ENCODE measurements at places on chromosomes 2 and 18.

- DNase-seq: peak; percentile 36
These were observed at the start of gene UCN for GRCh38 chr2:27308359-27308881. UCN (minus strand) TSS chr2:27308445; CDS start chr2:27307895, 550 bp downstream.

GRCh38 chr2:174125090-174125489 is 123.2 kb downstream of the OLA1 start:
- no peak for DNase-seq

GRCh38 chr18:48845174-48845573 is 105.6 kb downstream of the SMAD7 start:
- no peak for DNase-seq

GRCh38 chr2:47872941-47873340 is 33.4 kb downstream of the FBXO11 start:
- no peak for DNase-seq

GRCh38 chr2:237295889-237296480 is 118.0 kb downstream of the COL6A3 start:
- no peak for DNase-seq

DNA sequence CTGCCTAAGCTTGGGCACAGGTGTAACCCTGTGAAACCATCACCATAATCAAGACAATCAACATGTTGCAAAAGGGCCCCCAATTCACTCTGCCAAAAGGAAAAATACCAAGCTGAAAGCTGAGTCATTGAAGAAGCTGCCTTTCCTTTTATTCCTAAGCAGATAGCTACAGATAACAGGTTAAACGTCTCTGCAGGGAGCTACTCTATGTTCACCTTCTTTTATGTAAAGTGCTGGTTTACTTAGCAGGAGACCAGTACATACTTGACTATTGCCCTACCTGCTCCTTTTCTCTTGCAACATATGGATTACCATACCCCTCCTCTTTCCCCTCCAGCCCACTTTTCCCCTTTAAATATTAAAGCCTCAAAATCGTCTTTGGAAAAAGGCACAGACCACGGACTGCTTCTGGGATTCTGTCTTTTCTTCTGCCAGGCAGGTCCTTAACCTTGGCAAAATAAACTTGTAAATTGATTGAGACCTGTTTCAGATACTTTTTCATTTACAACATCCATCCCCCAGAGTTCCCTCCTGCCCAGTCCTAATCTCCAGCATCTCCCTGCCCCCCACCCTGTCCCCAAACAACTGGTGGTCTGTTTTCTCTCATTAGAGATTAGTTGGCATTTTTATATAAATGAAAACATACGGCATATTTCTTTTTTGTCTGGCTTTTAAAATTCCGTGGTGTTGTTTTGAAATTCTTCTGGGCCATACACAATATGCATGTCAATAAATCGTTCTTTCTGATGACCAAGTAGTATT is 37.8 kb upstream of the LDLRAD4 start:
- no peak for DNase-seq

- DNase-seq: peak; percentile 87
These were observed 362.5 kb upstream of the TNP1 start for GRCh38 chr2:217222309-217222910.

DNA sequence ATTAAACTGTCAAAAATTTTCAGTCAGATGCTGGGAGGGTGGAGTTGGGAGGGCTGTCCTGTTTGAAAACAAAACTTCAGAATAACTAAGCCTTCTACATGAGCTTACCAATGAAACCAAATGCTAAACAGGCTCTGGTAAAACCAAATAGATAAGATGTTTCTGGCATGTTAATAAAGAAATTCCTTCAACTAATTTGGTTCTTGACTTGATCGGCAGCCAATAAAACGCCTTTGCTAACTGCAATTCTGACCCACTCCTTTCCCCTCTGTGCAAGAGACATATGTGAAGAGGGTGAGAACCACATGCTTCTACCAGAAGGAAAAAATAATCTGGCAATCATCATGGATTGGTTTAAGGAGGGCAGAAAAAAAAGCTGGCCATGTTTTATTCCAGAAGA is 20.9 kb downstream of the MAP4K3 start:
- DNase-seq: no peak

DNA sequence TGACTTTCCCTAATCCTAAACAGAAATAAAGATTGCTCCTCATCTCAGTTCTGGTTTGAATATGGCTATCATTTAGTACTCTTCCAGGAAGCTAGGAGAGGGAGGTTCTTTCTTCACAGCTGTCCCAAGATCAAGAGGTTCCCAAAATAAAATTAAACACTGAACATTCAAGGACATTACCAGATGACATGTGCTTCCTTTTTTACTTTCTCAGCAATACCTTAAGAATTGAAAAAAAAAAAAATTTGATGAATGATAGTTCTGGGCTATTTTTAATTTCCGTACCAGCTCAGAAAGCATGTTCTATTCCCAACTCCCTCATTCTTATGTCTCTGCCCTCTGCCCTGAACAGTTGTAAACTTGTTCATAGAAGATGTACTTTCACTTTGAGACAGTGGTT is 61.7 kb upstream of the MYL1 start:
- no peak for DNase-seq

DNA sequence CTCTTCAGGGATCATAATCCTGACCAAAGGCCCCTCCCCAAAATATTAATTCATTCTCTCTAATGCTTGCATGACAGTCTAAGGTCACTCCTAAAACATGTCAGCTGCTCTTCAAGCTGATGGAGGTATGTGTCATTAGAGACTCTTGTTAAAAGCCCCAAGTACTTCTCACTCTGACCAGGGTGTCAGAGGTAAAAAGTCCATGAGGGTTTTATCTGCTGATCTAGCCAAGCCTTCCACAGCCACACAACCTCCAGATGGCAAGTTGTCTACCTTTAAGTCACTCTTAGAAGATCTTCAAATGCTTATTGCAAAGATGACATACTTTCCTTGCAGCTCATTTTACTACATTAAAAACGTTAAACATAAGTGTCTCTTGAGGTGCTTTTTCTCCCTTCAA is 83.6 kb upstream of the ETAA1 start:
- no peak for DNase-seq

DNA sequence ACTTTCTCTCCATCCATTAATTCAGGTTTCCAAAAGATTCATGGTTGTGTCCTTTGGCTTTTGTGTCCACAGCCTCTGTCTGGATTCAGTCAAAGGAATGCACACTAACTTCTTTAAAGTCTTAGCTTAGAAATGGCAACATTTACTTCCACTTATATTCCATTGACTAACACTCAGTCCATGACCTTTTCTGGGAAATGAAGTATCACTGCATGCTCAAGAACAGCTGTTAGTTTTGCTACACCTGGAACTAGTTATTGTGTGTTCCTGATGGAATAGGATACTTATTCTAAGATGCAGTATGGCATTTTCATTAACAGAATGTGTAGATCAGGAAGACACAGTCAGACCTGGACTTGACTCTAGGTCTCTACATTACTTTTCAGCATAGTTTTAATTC is 88.8 kb downstream of the KYNU start:
- DNase-seq: no peak

GRCh38 chr2:49737606-49738005 is 583.3 kb upstream of the FSHR start:
- no peak for DNase-seq

- no peak for DNase-seq
These were observed 25.8 kb upstream of the IL18RAP start for GRCh38 chr2:102397209-102397608.

GRCh38 chr2:60560734-60561644 is 7.5 kb upstream of the BCL11A start:
- peak; percentile 90 for DNase-seq

DNA sequence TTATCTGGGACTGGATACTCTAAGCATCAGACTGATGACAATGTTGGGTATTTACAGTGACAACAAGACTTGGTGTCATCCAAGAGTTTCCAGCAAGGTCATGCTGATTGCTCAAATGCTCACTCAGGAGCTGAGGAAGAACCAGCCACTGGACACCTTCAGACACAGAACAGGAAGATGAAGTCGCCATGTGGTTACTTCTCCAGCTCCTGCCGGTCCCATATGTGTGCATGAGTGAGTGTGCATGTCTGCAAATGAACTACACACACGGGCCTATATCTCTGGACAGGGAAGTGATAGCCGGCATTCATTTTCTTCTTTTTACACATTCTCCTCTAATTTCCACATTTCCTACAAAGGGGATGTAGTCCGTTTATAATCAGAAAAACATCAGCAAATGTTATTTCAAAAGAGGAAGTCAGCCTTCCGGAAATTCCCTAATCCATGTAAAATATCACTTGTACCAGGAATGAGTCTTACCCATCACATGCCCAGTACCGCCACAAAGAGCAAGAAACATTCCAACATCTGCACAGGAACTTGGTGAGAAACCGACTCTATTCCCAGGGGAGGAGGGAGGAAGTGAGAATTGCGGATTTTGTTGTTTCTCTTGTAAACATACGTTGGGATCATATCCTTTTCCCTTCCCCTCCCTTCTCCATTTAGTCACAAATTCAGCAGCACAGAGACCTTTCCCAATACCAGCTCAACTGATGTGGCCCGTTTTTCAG is 10.8 kb downstream of the RFX8 start:
- peak; percentile 19 for DNase-seq

DNA sequence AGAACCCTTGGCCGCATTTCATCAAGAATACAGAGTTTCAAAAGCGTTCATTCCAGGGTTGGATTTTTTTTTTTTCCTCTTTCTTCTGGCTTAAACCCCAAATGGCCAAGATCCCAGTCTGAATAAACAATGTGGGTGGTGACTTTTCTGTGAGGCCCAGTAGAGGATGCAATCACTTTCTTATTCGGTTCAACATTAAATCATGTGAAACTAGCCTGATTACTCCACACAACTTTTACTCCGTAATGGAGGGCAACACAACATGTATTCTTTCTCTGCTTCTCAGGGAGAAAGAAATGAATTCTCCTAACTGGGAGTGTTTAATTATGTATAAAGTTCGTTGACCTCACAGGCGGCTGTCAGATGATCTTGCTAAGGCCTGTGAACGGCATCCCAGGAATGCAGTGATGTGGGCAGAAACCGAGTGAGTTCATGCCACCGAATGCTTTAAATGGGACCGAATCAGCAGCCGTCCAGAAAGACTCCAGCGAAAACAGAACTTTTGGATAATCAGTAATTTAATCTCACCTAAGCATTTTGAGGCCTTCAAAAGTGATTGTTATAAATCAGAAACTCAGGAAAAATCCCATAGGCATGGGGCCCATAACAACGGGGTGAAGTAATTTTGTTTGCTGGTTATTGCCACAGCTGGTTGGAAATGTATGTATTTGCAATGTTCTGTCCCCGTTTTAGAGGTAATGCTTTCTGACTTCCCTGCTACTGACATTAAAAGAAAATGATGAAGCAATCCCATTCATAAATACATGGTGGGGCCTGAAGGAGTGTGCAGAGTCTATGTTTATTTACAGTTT is 81.5 kb downstream of the BCL2 start:
- no peak for DNase-seq

DNA sequence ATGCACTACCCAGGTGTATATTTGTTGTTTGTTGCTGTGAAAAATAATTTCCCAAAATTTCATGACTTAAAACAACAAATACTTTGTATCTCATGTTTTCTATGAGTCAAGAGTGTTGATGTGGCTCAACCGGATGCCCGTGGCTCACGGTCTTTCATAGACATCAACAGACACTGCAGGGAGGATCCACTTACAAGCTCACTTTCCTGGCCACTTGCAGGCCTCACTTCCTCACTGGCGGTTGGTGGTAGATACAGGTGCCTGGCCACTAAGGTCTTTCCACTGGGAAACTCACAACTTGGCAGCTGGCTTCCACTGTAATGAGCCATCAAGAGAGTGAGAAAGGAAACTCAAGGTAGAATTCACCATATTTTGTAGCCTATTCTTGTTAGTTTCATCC is 662.9 kb downstream of the IRS1 start:
- DNase-seq: peak; percentile 70

GRCh38 chr2:167293172-167293781 is 405.0 kb downstream of the XIRP2 start:
- DNase-seq: peak; percentile 7

- peak; percentile 14 for DNase-seq
These were observed 48.3 kb upstream of the MYL1 start for GRCh38 chr2:210363261-210363660.

DNA sequence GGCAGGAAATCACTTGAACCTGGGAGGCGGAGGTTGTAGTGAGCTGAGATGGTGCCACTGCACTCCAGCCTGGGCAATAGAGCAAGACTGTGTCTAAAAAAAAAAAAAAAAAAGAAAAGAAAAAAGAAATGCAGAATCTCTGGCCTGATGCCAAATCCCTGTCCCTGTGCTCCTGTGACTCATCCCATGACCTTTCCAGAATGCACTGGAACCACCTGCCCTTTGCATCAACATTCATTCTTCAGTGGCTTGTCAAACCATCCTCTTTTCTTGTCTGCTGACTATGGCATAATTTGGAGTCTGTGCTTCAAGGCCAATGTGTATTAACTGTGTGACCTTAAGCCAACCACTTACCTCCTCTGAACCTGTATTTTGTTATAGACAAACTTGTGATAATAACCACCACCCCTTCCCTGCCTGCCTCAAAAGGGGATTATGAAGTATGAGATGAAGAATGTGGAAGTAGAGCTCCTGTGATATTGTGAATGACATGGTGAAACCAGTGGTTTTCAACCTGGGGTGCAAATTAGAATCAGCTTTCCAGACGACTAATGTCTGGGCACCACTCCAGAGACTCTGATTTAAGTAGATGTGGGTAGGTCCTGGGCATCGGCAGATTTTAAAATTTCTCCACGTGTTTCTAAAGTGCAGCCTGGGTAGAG is 189.3 kb downstream of the CLIP4 start:
- DNase-seq: no peak

GRCh38 chr2:214816008-214816533 is 6.6 kb upstream of the BARD1 start:
- no peak for DNase-seq

- no peak for DNase-seq
These were observed 1348.0 kb upstream of the PIK3C3 start for GRCh38 chr18:40606996-40607395.

DNA sequence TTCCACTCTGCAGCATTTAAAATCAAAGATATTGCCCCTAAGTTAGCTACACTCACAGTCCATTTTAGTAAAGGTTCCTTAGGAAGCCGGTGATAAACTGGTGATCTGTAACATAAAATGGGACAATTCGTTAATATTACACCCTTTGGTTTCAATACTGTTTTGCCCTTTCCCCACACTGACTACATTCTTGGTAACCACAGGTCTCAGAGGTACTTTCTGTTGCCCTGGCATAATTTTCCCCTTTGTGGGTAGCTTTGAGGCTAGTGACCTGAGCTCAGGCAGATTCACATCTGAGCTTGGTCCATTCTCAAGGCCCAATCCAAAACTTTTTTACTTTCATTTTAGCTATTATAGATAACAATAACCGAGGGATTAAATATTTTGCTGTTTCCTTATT is 32.9 kb upstream of the CSRNP3 start:
- no peak for DNase-seq

DNA sequence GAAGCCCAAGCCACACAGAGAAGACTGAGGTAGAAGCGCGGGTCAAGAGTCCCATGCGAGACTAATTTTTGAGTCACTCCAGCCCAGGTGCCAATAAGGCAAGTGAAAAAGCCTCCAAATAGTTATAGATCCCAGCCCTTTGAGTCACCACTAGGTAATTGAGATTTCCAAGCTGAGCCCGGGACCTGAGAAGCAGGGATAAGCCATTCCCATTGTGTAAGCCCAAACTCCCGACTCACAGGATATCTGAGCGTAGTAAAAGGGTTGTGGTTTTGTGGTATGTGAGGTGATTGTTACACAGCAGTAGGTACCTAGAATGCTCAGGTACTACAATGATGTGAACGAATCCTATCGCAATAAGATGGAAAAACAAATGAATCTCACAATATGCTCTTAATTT is 560.7 kb downstream of the DSC3 start:
- no peak for DNase-seq
